NT2/D1 (cell line): ENCODE measurements at places on chromosomes 2 and 18.

DNA sequence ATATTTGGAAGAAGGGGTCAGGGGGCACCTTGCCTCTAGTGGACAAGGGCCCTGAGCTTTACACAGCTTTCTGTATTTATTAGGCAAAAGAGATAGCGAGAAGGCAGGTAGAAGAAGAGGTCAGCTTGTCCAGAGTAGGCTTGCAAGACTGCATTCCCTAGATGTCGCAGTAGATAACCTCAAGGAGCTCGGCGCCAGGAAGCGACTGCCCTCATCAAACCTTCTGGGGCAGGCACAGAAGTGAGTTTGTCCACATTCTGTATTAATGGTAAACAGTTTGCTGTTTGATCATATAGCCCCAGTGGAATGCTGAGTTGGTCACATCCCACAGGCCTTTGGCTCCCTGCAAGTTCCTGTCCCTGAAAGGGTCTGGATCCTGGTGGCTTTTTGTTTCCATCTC, 7.0 kb downstream of the CHCHD5 start:
- DNase-seq: no peak

- DNase-seq: no peak
Measured at GRCh38 chr2:158395166-158395565, 61.4 kb downstream of the CCDC148 start.

GRCh38 chr2:10846110-10846861, 33.7 kb upstream of the PDIA6 start:
- DNase-seq: no peak

GRCh38 chr2:78676921-78677696, 348.4 kb upstream of the REG3G start:
- no peak for DNase-seq

GRCh38 chr2:158013891-158014290, 87.8 kb upstream of the UPP2 start:
- DNase-seq: no peak
